ENCODE measurements at places on chromosomes 3 and 15.
A peak's percentile ranks its signal among the peaks of the same experiment; 100 is the strongest.

GRCh38 chr3:8497582-8497981 lies 4.0 kb upstream of the LMCD1 start:
- DNase-seq, result no peak

DNA sequence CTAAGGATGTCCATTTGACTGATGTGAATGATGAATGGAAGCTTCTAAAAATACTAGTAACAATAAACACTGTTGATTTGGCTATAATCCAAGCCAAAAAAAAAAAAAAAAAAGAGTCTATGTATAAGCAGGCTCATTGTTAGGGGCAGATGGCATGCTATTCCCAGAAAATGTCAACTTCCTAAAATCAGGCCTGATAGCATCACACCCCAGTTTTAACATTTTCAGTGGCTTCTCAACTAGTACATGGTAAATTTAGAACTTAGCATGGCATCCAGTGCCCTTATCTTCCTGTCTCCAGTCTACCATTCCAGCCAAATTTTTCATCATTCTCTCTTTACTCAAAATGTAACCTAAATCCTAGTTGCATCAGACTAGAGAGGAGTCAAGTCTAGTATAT lies 288.2 kb upstream of the ZNF385D start:
- DNase-seq, result no peak

DNA sequence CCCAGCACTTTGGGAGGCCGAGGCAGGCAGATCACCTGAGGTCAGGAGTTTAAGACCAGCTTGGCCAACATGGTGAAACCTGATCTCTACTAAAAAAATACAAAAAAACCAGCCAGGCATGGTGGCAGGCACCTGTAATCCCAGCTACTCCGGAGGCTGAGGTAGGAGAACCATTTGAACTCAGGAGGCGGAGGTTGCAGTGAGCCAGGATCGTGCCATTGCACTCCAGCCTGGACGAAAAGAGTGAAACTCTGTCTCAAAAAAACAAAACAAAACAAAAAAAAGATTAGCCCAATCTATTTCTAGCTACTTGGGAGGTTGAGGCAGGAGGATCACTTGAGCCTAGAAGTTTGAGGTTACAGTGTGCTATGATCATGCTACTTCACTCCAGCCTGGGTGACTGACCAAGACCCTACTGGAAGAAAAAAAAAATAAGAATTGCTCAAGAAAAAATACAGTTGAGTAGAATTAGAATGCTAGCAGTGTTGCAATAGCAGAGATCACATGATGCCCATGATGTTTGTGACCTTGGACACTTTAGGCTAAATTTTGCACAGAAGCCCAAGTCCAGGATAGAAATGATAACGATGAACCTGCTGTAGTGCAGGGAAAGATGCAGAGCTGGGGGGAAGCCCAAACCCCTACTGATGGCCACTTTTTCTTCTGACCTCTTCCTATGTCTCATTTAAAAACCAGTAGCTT lies 162.2 kb downstream of the LPP start:
- DNase-seq, result no peak

DNA sequence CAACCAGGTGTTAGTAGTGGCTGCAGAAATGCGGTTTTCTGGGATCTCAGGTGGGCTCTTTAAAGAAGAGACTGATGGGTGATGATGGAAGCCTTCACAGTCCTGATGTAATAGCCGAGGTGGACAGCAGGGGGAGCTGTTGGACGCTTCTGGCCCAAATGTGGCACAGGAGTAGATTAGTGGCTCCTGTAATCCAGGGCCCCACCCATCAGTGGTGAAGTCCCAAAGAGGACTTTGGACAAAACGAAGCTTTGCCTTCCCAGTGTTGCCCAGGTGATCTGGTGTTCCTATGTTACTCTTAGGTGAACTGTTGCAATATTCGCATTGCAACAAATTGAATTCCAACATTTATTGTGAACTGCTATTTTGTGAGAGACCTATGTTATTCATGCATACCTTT lies 31.8 kb upstream of the MYZAP start:
- peak; percentile 82 for DNase-seq

All from activated T-cell treated with anti-CD3 and anti-CD28 coated beads, Interleukin-2, amount 50 U/mL, for 24 hours (primary cell).